ENCODE measurements at places on chromosomes 11 and 22.

GRCh38 chr22:20003304-20003703 is 13.3 kb downstream of the ARVCF start:
- no peak for DNase-seq

DNA sequence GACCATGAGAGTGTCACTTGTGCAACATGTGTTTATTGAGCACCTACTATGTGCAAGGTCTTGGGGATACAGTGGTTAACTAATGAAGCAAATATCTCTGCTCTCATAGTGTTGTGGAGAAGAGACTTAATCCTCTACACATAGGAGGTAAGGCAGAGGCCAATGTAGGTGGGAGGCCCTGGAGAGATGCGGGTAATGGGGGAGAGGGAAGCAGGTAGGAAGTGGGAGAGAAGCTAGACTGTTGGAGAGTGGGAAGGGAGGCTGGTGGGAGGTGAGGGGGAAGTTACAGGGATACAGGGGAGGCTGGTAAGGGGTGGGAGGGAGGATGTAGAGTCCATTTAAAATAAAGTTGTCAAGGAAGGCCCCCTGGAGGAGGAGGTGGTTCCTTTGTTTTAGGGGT is 240.0 kb downstream of the MIAT start:
- no peak for DNase-seq

GRCh38 chr22:43993072-43993760 is 30.9 kb upstream of the PARVB start:
- peak; percentile 58 for DNase-seq

GRCh38 chr11:62176766-62177165 is 13.2 kb upstream of the SCGB1D1 start:
- no peak for DNase-seq

DNA sequence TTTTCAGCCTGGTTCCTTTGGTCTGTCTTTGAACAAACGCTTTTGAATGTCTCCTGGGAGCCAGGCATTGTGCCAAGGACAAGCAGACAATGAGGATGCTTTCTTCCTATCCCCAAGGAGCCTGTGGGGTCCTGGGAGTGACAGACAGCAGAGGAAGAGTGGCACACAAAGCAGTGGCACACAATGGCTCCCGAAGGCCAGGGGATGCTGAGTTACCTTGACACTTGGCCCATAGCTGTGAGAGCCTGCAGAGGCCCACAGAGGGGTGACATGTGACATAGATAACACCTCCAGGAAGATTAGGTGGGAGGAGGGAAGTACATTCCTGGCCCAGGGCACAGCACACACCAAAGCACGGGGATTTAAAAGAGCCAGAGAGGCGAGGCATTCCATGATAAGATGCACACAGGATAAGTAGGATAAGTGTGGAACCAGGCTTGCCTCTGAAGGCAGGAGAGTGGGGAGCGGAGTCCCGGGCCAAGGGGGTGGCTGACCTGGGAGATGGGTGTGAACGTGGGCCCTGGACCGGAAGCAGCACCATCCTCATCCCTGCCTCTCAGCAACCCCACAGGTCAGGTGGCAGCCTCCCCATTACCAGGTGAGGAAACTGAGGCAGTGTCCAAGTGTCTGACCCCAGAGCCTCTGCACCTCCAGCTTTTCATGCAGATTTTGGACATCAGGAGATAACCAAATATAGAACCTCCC is 6.3 kb downstream of the UPB1 start:
- DNase-seq, result no peak

GRCh38 chr22:50706481-50707125 is 31.4 kb upstream of the ACR start:
- DNase-seq, result no peak
